ENCODE measurements at places on chromosomes 12 and 14.
A peak's percentile ranks its signal among the peaks of the same experiment; 100 is the strongest.

DNA sequence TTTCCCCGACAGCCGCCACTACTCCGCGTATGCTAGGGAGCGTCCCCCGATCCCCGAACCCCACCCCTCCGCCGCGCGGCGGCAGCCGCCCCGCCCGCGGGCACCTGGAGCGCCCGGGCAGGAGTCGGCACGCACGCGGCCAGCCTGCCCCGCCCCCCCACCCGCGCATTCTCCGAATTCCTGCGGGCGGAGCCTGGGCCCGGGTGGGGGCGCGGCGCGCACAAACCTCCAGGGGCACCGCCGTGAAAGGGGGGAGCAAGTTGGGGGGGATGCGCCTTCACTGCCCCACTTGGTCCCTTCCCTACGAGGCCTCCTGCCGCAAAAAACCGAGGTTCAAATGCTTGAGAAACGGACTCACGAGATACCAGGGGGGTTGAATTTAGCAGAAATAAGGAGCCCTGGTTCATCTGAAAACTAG, 1.7 kb downstream of the AJUBA start:
- no peak for DNase-seq

DNA sequence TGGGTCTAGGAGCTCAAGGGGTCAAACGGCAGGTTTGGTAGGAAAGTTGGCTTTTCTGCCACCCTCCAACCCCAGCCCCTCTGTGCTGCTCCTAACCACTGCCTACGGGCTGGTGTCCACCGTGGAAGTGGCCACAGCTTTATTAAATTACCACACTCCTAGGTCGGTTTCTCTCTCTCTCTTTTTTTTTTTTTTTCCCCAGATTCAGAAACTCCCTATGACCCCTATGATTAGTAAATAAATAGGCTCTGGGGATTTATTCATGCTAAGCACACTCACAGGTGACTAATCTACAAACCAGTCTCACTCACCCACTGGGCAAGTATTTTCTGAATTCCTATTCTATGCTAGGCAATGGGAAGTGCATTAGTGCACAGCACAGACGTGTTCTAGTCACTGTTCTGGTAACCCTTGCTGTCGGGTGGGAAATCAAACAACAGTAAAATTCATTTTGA, 8.7 kb upstream of the DDX47 start:
- DNase-seq: no peak

DNA sequence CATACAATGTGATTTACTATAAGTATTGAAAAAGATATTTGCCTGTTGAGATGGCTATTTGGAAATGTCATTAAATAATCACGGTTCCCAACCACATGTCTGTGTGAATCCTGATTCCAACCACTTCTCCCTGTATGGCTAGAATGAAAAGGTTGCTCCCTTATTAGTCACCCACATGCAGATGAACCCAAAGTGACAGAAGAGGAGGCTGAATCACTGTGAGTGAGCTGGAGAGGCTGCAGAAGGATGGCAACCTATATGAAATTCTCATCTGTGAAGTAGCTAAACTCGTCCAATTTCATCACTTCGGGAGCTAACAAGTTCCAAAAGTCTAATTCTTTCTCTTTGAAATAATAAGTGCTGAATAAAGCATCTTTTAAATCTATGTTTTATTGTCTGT, 300.5 kb downstream of the PRKD1 start:
- no peak for DNase-seq

- DNase-seq: no peak
Observed at GRCh38 chr12:92771001-92771400, 68.2 kb downstream of the PLEKHG7 start.

DNA sequence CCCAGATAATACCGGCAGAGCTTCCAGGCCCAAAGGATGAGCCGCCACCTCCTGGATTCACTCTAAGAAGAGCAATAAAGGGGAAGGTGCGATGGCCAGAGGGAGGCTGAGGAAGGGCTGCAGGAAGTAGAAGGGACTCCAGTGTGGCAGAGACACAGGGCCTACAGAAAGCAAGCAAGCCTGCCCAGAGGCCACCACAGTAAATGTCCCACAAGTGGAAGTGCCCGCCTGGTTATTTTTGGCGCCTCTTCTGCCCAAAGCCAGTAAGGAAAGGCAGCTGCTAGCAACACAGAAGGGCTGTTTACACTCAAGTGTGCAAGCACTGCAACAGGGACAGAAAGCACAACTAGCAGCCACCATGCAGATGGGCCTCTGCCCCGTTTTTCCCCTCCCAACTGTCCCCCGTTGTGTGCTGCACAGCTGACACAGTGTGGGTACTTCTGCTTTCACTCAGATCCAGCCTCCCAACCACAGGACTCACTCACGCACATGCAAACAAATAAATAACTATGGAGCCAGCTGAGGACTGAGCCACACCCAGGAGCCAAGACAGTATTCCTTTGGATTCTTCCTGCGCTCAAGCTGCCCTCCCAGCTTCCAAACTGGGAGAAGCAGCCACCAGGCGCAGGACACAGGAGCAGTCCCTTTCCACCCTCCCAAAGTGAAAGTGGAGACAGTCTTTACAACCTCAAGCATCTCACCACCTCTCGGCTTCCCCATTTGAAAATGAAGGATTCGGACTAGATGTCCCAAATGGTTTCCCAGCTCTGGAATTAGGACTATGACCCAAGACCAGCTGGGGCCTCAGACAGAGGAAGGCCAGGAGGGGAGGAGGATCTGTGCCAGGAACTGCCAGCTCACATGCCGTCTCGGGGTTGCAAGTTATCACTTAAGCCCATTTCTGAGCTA, 40.0 kb upstream of the PNMA1 start:
- DNase-seq: no peak

DNA sequence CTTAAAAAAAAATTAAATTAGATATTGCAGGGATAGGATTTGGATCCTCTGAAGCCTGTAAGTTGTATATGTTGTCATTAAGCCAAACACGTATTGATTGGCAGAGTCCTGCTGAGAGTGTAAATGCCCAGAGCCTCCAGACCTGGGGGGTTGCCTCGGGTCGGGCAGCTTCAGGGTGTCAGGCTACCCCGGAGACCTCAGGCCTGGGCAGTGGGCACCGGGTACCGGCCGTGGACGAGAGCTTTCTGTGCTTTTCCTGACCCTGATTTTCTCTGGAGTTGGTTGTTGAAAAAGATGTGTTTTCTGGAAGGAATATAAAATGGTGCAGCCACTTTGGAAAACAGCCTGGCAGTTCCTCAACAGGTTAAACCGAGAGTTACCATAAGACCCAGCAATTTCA, 96.1 kb downstream of the DNAH10 start:
- no peak for DNase-seq

DNA sequence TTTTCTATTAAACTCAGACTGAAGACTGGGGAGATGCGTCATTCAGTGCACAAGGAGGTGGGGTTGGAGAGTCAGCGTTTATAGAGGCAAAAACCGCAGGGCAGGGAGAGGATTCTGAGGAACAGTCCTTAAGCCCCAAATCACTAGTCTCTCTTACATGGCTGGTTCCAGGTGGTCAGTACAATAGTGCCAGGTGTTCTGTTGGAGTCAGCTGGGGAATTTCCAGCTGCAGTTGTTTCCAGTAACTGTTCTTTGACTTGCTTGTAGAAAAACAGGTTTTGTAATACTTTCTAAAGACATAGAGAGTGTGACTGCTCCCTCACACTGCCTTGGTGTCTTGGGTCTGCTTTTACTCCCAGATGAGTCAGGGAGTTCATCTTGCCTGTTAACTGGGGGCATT, 192.2 kb downstream of the TMTC3 start:
- no peak for DNase-seq

GRCh38 chr12:31591380-31591901, 505 bp upstream of the DENND5B start:
- DNase-seq: no peak

GRCh38 chr12:129727100-129727499, 176.7 kb downstream of the TMEM132D start:
- DNase-seq: no peak

- no peak for DNase-seq
Observed at GRCh38 chr14:101960225-101960624, 4.1 kb upstream of the DYNC1H1 start.

GRCh38 chr14:92507174-92507768, 6.3 kb upstream of the RIN3 start:
- DNase-seq: no peak

DNA sequence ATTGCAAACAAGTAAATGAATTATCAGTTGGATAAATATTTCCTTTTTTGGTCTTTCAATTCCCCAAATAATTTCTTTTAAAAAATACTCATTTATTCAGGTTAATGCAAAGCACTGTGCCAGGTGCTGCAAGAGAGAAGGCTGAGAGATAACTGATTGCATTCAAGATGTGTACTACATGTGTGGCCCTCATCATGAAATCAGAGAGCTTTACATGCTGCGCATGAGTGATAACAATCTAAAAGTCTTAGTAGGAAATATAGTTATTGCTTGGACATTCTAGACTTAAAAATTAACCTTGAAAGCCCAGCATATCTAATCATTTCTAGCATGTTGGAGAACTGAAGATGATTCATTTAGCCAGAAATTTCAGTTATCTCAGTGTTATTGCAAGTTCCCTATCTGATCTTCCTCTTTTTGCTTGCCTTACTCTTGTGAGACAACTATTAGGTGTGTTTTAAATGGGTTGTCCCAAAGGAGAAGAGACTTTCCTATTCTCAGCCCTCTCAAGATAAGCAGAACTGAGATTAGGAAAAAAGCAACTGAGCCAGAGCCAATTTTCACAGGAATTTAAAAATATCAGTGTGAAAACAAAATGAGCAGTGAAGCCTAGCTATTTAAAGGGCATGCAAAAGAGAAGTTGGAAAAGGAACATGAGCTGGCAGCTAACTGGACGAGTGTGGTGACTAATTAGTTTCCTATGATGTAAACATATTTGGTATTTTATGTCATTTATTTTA, 60.9 kb downstream of the PLEKHA5 start:
- DNase-seq: no peak

- DNase-seq: no peak
Observed at GRCh38 chr12:121107681-121108080, 25.0 kb upstream of the P2RX7 start.

DNA sequence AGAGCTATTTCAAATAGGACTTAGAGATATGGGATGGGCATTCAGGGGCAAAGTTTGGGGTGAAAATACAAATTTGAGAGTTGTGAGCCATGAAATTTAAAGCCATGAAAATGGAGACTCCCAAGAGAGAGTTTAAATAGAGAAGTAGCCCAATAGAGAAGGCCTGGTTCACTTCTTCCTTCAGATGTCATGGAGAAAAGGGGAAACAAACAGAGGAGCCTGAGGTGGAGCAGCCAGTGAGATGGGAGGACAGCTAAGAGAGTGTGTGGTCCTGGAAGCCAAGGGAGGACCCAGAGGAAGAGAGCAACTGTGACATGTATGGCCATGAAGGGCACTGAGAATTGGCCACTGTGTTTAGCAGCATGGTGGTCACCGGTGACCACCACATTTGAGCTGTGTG, 12.3 kb upstream of the DYNLL1 start:
- no peak for DNase-seq

- DNase-seq: no peak
Observed at GRCh38 chr12:98308141-98308540, 207.2 kb upstream of the TMPO start.

- DNase-seq: no peak
Observed at GRCh38 chr14:95829321-95829720, 47.3 kb upstream of the TUNAR start.

GRCh38 chr14:57277062-57277461, 8.3 kb downstream of the AP5M1 start:
- no peak for DNase-seq

DNA sequence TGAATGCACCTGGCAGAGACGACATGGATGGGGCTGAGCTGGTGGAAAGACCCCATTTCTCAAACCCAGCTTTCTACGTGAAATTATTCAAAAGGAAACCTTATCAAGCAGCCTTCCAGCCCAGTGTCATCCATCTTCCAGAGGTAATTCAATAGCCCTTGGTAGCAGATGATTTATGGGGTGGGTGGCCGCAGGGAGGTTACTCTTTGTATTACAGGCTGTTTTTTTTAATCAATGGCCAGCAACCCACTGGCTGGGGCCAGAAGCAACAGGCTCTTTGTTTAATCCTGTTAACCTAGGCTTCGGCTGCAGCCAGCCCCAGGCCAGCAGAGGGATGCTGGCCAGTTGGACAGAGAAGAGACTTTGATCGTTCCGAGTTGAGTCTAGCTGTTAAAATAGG, 139.8 kb upstream of the SRRM4 start:
- DNase-seq: no peak

DNA sequence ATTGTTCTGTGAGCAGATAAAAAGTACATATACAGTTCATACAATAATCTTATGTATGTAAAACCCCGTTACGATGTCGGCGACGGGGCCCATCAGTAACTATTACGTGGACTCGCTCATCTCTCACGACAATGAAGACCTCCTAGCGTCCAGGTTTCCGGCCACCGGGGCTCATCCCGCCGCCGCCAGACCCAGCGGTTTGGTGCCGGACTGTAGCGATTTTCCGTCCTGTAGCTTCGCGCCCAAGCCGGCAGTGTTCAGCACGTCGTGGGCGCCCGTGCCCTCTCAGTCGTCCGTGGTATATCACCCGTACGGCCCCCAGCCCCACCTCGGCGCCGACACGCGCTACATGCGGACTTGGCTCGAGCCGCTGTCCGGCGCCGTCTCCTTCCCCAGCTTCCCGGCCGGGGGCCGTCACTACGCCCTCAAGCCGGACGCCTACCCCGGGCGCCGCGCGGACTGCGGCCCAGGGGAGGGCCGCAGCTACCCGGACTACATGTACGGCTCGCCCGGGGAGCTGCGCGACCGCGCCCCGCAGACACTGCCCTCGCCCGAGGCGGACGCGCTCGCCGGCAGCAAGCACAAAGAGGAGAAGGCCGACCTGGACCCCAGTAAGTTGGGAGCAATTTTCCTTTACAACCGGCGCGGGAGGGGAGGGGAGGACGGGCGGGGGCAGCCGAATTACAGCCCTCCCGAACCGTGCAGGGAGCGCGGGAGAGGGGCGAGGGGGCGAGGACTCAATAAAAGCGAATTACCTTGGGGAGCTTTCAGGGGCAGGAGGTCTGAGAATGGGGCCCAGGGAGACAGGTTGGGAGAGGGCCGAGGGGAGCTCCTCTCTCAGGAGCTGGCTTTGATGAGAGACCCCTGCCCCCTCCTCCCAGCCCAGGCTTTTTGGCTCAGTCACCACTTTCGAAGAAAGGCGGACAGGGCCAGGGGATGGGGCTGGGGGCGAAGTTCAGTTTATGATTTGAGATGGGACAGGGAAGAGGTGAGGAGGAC, at the start of gene HOXC9:
Gene HOXC9, plus strand, starts transcription at position 46 of the 999 bp plus-strand sequence. Its CDS starts 28 bp downstream, at position 74.
- DNase-seq: no peak

GRCh38 chr14:68506021-68506644, 286.7 kb downstream of the ZFP36L1 start:
- DNase-seq: no peak

DNA sequence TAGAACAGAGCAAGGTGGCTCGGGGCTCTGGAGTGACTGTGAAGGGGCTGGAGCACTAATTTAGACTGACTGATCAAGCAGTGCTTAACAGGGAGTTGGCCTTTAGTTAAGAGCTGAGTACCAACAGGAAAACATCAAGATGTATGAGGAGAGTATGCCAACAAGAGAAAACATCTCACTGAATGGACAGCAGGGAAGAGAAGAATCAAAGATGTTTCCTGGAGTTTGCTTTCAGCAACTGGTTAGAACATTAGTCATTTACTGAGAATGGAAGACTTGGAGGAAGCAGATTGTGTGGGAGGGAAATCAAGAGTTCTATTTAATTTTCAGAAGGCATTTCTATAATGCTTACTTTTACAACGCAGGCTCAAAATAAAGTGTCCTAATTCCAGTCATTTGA, 259.3 kb downstream of the ADAMTS20 start:
- DNase-seq: no peak

- DNase-seq: peak; percentile 58
Observed at GRCh38 chr14:69547701-69548348, 26.8 kb downstream of the CCDC177 start.

GRCh38 chr14:54058505-54058904, 101.9 kb upstream of the BMP4 start:
- DNase-seq: no peak

GRCh38 chr14:70885343-70886022, 21.8 kb upstream of the PCNX1 start:
- no peak for DNase-seq
